CD8-positive, alpha-beta memory T cell (primary cell): ENCODE measurements at places on chromosomes 5 and 9. TPM values are rescaled to one million over a fixed set of nuclear protein-coding genes. Genes with fewer than 3 reads are reported as not detected.
A peak's percentile ranks its signal among the peaks of the same experiment; 100 is the strongest.

DNA sequence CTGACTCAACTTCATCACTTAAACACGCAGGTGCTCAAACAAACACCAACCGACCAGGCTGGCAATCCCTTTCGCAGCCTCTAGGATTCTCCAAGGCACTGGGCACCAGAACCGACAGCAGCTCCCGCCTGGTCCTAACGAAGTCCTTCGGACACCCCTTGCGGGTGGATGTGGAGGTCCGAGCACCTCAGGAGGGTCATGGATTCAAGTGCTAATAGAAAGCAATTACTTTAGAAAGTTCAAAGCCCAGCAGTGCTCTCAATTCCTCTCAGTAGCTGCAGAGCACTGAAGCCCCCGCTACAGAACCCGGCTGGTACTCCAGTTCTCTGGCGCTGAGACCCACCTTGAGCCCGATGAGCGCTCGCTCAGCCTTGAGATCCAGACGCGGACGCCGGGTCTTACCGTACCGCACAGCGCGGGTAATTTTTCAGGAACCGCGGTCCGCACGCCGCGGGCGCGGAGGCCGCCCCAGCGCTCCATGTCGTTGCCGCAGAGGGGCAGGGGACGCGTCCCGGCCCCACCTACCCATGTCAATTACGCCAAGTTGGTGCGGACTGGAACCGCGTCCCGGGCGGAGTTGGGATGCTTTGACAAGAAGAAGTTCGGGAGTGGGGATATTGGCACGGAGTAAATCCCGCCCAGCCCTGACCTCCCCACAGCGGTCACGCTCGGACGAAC is 638 bp downstream of the MARCHF3 start:
- H3K4me3 ChIP-seq = peak overlapping the region; percentile 77
- H3K27ac ChIP-seq = peak overlapping the region; percentile 66
- H3K36me3 ChIP-seq = no peaks in the 10 kb centered on the region
- peaks cover 13% of the 10 kb centered on the region for H3K4me1 ChIP-seq
- DNase-seq = peak; percentile 25

- no peaks in the 10 kb centered on the region for H3K36me3 ChIP-seq
- no peaks in the 10 kb centered on the region for H3K27me3 ChIP-seq
- DNase-seq = no peak
- no peaks in the 10 kb centered on the region for H3K4me1 ChIP-seq
- H3K27ac ChIP-seq = no peak overlapping the region
These were observed 85.1 kb downstream of the BRINP1 start for GRCh38 chr9:119284118-119284517.

- no peaks in the 10 kb centered on the region for H3K4me1 ChIP-seq
- no peak overlapping the region for H3K27ac ChIP-seq
- H3K27me3 ChIP-seq = no peaks in the 10 kb centered on the region
- no peaks in the 10 kb centered on the region for H3K36me3 ChIP-seq
- no peak for DNase-seq
These were observed 255.9 kb downstream of the PSAT1 start for GRCh38 chr9:78552802-78553201.

DNA sequence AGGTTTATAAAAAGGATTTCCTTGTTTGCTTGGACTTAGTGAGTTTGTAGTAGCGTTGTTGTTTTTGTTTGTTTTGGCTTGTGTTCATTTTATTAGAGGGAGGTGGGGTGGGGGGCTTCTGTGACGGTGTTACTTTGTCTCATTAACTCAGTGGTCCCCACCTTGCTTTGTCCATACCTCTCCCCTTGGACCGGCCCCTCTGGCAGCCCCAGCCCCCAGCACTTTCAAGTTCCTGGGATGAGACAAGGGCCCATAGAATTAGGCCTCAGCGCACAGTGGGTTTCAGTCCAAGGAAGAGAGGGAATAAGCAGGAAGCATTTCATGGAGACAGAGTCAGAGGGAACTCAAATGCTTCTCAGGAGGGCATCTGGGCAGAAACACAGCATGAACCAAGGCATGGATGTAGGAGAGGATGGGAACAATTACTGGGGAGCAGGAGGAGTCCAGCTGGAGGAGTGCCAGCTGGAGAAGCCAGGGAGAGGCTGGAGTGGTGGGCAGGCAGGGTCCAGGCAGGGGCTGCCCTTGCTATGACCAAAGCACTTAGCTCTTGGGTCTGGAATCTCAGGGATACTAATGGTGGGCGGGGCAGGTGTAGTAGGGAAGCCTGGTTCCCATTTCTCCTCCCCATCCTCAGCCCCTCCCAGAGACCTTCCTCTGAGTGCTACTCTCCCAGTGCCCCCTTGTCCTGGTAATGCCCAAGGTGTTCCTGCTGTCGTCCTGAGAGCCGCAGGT is 23.5 kb upstream of the ENHO start:
- DNase-seq = no peak
- H3K4me1 ChIP-seq = no peaks in the 10 kb centered on the region
- no peak overlapping the region for H3K27ac ChIP-seq
- H3K36me3 ChIP-seq = no peaks in the 10 kb centered on the region

- H3K4me1 ChIP-seq = peaks cover 91% of the 10 kb centered on the region
- H3K4me3 ChIP-seq = peak overlapping the region; percentile 22
- peak overlapping the region; percentile 15 for H3K27ac ChIP-seq
- no peaks in the 10 kb centered on the region for H3K36me3 ChIP-seq
These were observed 24.6 kb downstream of the B4GALT1 start for GRCh38 chr9:33142535-33142934.

GRCh38 chr9:23492126-23493002 is 333.7 kb downstream of the ELAVL2 start:
- no peak overlapping the region for H3K27ac ChIP-seq
- H3K27me3 ChIP-seq = no peaks in the 10 kb centered on the region
- no peaks in the 10 kb centered on the region for H3K4me1 ChIP-seq
- H3K4me3 ChIP-seq = no peak overlapping the region
- no peaks in the 10 kb centered on the region for H3K36me3 ChIP-seq

GRCh38 chr5:3601911-3602782 is 6.5 kb downstream of the IRX1 start:
- H3K27ac ChIP-seq = no peak overlapping the region
- H3K36me3 ChIP-seq = no peaks in the 10 kb centered on the region
- DNase-seq = no peak
- no peak overlapping the region for H3K4me3 ChIP-seq
- H3K4me1 ChIP-seq = no peaks in the 10 kb centered on the region

DNA sequence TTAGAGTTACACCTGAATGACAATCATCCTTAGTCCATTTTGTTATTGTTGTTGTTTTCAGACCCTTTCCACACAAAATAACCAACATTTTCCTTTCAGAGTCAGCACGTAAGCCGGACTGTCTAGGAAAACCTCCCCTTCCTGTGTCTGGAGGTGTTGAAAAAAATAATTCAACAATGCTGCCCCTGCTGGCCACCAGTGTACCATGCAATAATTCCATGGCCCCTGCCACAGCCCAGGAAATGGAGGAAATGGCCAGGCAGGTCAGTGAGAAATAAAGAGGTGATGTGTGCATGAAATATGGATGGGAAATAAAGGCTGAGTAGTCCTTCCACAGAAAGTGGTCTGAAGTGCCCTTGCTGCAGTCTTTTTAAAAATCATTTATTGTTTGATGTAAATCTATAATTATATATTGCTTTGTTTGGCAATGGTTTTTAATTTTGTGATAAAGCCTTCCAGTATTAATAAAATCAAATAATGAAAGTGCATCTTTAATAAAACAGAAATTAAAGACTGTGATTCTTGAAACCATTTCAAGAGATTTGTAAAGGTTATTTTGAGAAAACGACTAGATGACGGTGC is 152.8 kb upstream of the PAPPA start:
- H3K27me3 ChIP-seq = no peaks in the 10 kb centered on the region
- H3K4me1 ChIP-seq = no peaks in the 10 kb centered on the region
- no peak overlapping the region for H3K4me3 ChIP-seq

GRCh38 chr5:42121401-42121800 is 196.3 kb downstream of the FBXO4 start:
- no peaks in the 10 kb centered on the region for H3K36me3 ChIP-seq
- H3K4me3 ChIP-seq = no peak overlapping the region

GRCh38 chr9:123382653-123383511 is 26.9 kb downstream of the CRB2 start:
- no peak overlapping the region for H3K4me3 ChIP-seq
- H3K4me1 ChIP-seq = no peaks in the 10 kb centered on the region
- H3K36me3 ChIP-seq = no peaks in the 10 kb centered on the region
- no peak overlapping the region for H3K27ac ChIP-seq
- no peak for DNase-seq
- no peaks in the 10 kb centered on the region for H3K27me3 ChIP-seq

DNA sequence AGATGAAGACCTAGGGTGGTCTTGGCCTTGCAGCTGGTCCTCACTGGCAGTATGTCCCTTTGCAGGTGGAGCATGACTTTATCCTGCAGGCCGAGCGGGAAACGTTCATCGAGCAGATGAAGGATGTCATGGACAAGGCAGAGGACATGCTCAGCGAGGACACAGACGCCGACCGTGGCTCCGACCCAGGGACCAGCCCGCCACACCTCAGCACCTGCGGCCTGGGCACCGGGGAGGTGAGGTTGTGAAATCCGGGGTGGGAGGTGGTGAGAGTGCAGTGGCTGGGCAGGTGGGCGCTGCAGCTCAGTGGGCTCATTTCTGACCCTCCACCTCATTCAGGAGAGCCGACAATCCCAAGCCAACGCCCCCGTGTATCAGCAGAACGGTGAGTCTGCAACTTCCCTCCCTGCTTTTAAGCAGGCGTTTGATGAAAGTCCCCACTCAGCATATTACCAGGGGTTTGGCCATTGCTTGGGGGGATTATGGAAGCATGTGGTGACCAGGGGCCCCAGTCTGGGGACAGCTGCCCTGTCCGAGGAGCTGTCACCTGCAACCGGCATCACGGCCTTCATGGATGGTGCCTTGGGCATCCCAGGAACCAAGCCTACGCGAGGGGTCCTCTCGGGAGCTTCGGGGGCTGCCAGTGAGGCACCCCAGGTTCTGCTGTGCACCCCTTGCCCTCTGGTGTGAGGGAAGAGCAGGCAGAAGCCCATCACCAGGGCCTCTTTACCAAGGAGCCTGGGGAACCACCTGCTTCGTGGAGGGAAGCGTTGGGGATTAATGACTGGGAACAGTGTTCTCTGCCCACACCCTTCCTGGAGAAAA is 84.0 kb downstream of the WNK2 start:
- H3K27me3 ChIP-seq = peaks cover 6% of the 10 kb centered on the region
- no peaks in the 10 kb centered on the region for H3K36me3 ChIP-seq
- DNase-seq = no peak
- no peak overlapping the region for H3K27ac ChIP-seq
- peak overlapping the region; percentile 40 for H3K4me3 ChIP-seq
- H3K4me1 ChIP-seq = peaks cover 21% of the 10 kb centered on the region

GRCh38 chr5:58507715-58508114 is 16.5 kb downstream of the GAPT start:
- no peaks in the 10 kb centered on the region for H3K27me3 ChIP-seq
- no peak overlapping the region for H3K27ac ChIP-seq
- no peak for DNase-seq
- H3K4me3 ChIP-seq = no peak overlapping the region
- no peaks in the 10 kb centered on the region for H3K4me1 ChIP-seq

Gene PRKACG
- not detected for polyA plus RNA-seq

Gene RNF208
- not detected for polyA plus RNA-seq

Gene CKMT2
- polyA plus RNA-seq = not detected

Gene FBXO10
- 0.82 TPM for polyA plus RNA-seq

Gene ZNF883
- 0.97 TPM for polyA plus RNA-seq

Gene PRDM9
- polyA plus RNA-seq = not detected

Gene NSMF
- polyA plus RNA-seq = 15.4 TPM
